Glutamatergic neuron (in vitro differentiated cells): ENCODE measurements at places on chromosomes 3 and 15.
A peak's percentile ranks its signal among the peaks of the same experiment; 100 is the strongest.

DNA sequence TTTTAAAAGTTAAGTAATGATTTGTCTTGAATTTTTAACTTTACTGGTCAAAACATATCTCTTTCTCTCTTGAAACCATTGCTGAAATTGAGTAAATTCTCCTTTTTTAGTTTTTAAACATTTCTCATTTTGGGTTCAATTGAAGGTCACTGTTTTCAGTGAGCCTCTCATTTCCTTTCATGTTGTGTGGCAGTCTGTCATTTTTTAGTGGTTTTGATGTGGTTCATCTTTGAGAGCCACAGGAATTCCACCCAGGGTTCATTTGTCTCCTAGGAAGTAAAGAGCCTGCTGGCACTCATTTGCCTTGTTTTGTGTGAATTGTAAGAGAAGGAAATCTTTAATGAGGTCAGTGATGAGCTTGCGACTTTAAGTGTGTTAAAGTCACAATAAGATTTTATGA is 10.4 kb downstream of the CLDN11 start:
- no peak for DNase-seq

GRCh38 chr3:55477306-55478303 is 9.5 kb downstream of the WNT5A start:
- DNase-seq = no peak

- no peak for DNase-seq
These were observed 7.8 kb downstream of the PAK6 start for GRCh38 chr15:40246496-40247280.

DNA sequence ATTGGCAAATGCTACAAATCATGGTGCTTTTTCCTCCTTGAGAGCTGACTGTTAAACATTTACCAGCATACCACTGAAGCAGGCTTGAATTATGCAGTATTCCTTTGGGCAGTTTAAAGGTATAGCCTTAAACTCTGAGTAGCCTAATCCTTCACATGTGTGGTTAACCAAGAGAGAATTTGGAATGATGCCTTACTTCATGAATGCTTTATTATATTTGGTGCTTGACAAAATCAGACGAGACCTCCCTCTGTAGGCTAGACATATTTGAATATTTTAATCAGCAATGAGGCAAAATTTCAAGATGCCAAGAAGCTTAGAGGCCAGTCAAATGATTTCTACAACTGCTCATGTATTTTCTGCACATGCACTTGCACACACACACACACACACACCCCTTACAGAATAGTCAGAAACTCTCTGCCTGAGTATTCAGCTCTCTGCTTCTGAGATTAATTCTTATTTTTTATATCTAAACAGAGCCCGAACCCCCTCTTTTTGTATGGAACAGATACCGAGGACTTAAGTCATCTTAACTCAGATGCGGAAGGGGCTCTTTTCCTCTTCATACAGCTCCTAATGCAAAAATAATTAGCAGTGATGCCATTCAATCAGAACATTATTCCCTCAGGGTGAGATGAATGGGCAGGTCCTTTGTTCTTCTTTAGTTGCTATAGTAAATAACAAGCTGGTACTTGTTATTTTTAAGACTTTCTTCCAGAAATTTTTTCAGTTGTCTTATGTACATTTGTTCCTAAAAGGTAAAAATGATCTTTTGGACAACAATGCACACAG is 195.5 kb upstream of the TMC3 start:
- DNase-seq = no peak

- no peak for DNase-seq
These were observed 28.5 kb downstream of the TMEM212 start for GRCh38 chr3:171871392-171872274.

DNA sequence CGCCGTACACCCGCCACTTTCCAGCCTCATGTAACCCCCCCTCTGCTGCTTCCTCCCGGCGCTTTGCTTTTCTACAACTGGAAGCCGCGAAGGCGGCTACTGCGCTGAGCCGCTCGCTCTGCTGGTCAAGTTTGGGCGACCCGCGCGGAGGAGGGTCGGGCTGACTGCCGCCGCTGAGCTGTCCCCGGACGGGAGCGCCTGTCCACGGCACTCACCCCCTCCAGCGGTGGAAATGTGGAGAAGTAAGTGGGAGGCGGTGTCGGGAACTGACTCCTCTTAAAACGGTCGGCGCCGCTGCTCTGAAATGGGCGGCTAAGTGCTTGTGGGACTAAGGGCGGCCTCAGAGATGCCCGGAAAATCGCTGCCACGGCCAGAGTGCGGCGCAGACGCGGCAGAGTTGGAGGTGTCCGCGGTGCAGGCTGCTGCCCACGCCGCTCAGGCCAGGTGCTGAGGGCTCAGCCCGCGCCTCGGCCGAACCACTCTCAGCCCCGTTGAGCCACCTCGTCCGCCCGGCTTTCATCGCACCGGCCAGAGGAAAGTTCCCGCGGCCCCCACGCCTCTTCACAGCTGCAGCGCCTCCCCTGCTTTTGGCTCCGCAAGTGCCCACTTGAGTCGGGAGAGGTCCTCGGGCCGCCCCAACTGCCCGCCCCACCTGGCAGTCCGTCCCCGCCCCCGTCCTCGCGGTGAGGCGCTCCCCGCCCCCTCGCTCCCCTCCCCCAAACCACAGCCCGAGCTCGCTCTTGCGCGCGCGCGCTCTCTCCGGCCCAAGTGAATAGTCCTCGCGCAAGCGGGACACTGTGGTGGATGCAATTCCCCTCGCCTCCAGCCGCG is at the start of gene EPHA6:
Gene EPHA6 (plus strand): TSS at position 775 of the 831 bp plus-strand sequence.
- peak; percentile 75 for DNase-seq

GRCh38 chr15:38042211-38042610 is 107.8 kb downstream of the TMCO5A start:
- DNase-seq = no peak

DNA sequence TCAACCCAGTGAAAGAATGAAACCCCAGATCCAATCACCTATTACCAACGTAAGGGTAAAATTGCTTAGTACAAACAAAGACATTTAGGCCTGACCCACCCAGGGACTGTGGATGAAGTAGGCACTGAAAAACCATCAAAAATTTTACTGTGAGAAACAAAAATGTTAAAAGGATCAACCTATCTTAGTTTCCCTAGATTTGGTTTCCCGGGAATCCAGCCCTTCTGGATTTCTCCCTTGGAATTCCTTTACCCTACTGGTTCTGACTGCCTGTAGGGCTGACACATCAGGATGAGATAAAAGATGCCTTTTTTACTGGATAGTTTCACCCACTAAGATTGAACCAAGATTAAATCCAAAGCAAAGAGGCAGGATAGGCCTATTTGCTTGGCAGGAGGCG is 102.7 kb downstream of the SCAPER start:
- DNase-seq = no peak

- DNase-seq = no peak
These were observed 85.1 kb downstream of the STAG1 start for GRCh38 chr3:136667081-136667480.

- DNase-seq = no peak
These were observed 158.7 kb upstream of the BHLHE40 start for GRCh38 chr3:4820296-4821121.

DNA sequence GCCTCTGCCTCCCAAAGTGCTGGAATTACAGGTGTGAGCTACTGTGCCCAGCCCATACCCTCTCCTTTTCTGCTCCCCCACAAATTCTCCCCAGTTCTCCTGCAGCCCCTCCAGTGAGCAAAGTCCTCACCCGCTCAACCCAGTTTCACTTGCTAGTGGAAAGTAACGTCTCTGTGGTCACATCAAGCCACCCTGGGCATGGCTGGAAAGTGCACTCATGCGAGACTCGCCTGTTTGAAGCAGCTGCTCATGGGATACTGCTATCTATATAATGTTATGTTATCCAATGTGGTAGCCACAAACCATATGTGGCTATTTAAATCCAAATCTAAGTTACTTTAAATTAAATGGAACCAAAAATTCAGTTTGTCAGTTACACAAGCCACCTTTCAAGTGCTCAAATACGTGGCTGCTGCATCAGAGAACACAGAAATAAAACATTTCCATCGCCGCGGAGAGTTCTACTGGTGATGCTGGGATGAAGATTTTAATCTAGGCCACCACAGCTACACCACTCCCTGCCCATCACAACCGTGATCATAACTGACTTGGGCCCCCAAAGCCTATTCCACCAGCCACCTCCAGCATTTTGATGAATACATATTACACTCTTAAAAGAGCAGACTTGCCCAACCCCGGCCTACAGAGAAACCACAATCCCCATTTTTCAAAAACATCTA is 119.4 kb downstream of the LIPC start:
- no peak for DNase-seq

DNA sequence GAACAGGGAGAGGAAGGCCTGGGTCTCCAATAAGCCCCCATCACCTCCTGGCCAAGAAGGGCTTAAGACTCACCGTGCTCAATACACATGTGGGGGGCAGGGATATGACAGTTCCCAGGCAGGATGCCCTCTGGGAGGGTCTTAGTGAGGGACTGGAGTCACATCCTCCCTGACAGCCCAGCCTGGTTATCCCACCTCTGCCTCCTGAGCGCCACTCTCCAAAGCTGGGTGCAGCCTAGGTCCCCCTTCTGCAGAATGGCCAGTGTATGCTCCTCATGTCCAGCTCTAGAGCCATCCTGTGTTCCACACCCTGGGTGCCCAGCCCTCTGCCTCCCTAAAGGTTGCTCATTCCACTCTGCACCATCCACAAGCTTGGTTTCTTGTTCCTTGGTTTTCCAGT is 1.2 kb upstream of the SHISA5 start:
- DNase-seq = no peak

DNA sequence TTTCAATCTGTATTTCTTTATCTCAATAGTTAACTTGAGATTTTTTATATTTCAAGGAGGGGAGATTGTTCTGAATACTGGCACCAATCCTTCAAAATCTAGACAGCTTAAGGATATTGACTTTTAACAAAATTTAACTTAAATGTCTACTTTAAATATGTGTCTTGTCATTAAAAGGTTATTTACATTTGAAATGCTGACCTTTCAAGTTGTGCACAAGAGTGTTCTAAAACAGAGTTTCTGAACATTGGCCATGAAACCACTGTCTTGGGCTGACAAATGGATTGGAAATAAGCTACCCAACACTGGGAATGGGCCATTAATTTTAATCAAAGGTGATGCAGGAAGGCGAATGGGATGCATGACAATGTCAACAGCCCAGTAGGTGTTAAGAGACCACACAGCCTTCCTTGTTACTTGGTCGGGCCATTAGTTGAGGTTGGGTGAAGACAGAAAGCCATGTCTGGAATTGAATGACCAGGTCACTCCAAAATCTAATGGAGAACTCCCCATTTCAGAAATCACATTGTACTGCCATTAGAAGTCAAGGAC is 128.5 kb downstream of the CDIN1 start:
- DNase-seq = no peak

DNA sequence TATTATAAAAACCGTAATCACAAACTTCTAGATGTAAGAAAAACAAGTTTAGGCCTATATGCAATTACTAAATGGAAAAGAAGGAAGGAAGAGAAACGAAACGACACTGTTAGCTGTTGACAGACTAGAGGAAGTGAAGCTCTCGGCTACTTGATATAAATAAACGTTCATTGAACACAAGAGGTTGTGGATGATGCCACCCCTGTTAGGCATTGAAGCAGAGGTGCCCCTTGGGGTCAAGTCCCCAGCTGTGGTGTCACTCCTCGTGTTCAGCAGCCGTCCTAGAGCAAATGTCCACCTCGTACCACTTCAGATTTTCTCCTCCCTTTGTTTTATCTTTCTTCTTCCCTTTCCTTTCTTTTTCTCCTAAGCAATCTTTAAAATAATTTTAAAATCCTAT is 146.5 kb upstream of the UBE2E1 start:
- DNase-seq = no peak

DNA sequence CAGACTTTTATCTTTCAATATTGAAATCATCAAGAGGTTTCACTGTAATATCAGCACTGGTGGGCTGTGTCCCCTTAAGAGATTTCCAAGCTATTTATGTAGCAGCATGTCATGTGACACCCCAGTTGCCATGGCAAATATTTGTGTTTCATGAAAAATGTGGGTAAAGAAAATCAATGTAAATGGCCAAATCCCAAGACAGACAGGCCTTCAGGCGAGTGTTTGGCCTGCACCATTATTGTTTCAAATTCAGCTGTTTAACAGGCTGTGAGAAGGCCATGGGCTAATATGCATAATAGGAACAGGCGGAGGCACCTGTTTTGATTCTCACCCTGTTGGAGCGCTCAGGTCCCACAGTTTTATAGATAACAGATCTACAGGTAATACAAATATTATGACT is 104.2 kb downstream of the IQCH start:
- peak; percentile 52 for DNase-seq

- DNase-seq = no peak
These were observed 121.9 kb upstream of the PDZRN3 start for GRCh38 chr3:73746623-73747022.

DNA sequence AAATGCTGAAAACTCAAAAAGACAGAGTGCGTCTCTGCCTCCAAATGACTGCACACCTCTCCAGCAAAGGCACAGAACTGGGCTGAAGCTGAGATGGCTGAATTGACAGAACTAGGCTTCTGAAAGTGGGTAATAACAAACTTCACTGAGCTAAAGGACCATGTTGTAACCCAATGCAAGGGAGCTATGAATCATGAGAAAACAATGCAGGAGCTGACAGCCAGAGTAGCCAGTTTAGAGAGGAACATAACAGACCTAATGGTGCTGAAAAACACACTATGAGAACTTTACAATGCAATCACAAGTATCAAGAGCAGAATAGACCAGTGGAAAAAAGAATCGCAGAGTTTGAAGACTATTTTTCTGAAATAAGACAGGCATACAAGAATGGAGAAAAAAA is 10.1 kb upstream of the AVEN start:
- DNase-seq = no peak

DNA sequence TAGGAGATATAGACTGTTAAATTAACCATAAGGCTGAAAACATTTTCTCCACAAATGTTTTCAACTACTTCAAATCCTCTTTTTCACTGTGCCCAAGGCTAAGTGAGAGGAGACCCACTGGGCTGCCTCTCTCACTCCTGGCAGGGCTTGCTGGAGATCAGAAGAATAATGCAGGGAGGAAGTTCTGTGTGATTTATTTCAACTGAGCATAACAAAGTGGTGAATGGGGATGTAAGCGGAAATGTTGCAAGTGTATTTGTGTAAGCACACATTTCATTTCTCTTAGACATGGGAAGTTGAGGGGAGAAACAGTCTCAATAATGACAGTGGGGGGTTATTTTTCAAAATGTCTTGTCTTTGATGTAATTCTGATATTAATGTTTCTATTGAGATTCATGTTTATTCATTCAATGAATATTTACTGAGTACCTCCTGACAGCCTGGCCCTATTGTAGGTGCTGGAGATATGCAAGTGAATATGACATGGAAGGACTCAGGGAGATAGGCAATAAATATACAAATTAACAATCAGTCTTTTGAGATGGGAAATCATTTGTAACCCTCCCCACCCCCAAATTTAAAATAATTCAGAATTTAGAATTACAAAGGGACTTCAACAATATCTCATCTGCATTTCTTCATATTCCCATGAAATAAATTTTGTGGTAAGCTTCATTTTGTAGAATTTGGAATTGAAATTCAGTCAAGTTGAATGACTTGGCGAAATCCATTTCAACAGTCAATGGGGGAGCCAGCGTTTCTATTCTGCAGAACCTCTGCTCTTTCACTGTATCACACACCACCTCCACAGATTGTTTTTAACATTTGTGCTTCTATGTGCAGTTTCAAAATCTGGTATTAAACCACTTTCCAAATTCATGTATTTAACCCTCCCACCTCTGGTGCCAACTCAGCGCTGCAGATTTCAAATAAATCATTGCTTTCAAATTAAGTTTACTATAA is 247.2 kb downstream of the SLC9A9 start:
- DNase-seq = no peak
